ENCODE measurements at places on chromosomes 11 and 22. TPM values are rescaled to one million over a fixed set of nuclear protein-coding genes. Genes with fewer than 3 reads are reported as not detected.

The TIRAP gene
- 3.3 TPM for total RNA-seq

The LYVE1 gene
- total RNA-seq, result not detected

The DSCAML1 gene
- total RNA-seq, result not detected

The PLAAT3 gene
- total RNA-seq, result 27.8 TPM

The CNTN5 gene
- not detected for total RNA-seq

The TMPRSS4 gene
- total RNA-seq, result not detected

The TMEM25 gene
- total RNA-seq, result 12.3 TPM

The DDX10 gene
- total RNA-seq, result 30.3 TPM

- DNase-seq, result no peak
Measured at GRCh38 chr11:45093761-45094455, 52.5 kb upstream of the PRDM11 start.

GRCh38 chr11:69091638-69092165 lies 43.0 kb downstream of the TPCN2 start:
- no peak for DNase-seq

- no peak for DNase-seq
Measured at GRCh38 chr22:42848941-42849550, 8.0 kb downstream of the ARFGAP3 start.

DNA sequence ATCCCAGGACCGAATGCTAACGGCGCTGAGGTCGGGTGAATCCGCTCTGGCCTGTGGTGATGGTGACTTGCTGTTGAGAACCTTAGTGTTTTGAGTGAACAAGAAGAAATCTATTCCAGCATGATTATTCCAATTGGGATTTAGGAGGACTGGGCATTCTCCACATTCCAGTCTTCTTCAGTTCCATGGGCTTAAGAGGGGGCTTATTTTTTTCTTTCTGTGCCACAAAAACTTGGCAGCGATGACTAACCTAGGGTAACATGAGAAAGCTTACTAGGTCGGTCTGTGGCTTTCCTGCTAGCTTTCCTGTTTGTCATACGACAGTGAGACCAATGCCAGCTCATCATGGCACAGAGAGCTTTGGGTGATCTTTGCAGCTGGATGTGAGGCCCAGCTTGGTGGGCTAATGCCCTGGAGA lies 62.9 kb upstream of the ATXN10 start:
- DNase-seq, result peak; percentile 99

DNA sequence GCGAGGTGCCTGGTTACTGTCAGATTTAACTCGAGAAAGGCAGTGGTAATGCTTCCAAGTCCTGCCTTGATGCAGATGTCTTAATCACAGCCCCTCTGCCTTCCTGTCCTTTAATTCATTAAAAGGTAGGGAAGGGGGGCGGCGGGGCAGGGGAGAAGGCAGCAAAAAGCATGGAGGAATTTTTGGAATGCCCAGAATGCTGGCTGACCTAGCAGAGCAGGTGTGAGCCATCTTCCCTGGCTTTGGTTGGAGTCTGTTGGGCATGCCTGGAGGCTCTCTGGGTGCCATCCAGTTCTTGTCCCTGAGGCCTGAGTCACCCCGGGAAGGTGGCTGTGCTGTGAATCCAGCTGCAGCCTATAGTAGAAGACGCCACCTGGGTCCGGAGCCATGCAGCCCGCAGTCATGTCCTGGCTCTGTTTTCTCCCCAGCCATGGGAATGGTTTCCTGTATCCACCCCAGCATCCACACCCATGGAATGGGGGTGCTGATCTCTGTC lies 15.6 kb downstream of the KIAA1671 start:
- peak; percentile 54 for DNase-seq

DNA sequence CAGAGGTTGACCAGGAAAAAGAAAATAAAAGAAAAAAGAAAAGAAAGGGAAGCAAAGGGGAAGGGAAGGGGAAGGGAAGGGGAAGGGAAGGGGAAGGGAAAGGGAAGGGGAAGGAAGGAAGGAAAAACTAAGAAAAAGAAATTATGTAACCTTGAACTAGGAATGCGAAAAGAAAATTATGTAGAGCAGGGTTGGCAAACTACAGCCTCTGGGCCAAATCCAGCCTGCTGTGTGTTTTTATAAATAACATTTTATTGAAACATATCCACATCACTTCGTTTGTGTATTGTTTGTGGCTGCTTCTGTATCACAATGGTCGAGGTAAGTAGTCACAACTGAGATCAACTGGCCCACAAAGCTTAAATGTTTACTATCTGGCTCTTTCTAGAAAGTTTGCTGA lies 56.7 kb downstream of the CLPB start:
- DNase-seq, result no peak

GRCh38 chr22:19058713-19059451 lies 63.3 kb downstream of the DGCR2 start:
- no peak for DNase-seq

DNA sequence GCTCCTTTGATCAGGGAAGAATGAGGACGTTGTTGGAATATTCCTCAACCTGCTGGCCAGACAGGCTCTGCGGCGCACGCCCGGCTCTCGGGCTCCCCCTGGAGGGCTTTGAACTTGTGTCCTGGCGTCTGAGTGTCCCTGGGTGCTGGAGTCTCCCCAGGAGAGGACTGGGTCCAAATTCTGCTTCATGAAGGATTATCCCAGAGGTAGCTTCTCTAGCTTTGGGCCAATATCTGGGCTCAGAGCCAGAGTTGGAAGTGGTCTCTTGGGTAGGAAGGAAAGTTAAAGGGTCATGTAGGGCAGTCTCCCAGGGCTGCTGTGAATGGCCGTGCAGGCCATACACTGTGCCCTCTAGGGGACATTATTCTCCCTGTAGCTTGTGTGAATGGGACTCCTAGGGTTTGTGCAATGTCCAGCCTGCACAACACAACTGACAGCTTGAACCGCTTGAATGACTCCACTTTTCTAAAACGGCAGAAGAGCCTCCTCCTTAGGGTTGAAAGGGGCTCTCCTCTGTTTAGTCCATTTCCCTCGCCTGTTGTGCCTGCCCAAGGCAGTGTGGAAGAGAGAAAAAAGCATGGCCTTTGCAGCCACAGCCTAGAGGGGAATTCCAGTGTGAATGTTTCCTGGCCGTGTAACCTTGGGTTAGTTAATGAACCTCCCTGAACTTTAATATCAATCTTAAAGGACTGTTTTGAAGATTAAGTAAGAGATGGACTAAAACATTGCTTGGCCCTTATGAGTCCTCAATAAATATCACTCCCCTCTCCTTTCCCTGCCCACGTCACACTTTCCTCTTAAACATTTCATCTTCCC lies 111.2 kb upstream of the THY1 start:
- peak; percentile 63 for DNase-seq

DNA sequence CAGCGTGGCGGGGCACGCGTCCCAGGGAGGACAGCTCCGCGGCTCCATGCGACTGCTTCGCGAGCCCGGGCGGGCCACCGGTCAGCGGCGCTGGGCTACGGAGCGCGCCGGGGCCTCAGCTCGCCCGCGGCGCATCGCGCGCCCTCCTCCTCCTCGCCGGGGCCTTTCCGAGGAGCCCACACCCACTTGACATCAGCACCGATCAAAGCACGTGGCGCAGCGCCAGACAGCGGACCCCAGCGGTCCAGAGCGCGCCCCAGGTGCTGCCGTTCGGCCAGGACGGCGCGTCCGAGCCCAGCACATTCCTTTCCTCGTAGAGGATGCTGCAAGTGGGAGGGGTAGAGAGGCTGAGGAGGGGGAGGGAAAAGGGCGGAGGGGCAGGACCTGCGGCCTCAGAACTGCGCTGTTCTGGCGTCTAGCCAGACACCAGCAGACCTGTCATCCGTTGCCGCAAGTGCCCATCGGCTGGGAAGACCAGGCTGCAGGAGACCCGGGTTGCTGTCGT lies 88.6 kb downstream of the PLEKHA7 start:
- peak; percentile 21 for DNase-seq

DNA sequence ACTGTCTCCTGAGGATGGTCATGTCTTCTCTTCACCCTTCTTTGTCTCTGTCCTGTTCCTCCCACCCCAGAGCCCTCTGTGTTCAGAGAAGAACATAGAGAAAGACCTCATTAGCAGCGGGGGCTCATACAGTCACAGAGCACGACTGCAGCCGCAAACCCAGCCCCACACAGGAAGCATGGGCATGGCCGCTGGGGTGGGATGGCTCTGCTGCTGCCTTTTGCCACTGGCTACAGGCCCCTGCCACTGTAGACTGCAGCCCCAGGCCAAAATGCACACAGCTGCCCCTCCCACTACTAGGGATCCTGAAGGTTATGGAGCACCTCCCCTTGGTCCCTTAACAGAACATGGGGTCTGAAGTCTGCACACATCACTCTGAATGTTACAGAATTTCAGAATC lies 34.9 kb upstream of the KLHL35 start:
- DNase-seq, result no peak

- no peak for DNase-seq
Measured at GRCh38 chr22:42966497-42966896, 48.5 kb downstream of the PACSIN2 start.

DNA sequence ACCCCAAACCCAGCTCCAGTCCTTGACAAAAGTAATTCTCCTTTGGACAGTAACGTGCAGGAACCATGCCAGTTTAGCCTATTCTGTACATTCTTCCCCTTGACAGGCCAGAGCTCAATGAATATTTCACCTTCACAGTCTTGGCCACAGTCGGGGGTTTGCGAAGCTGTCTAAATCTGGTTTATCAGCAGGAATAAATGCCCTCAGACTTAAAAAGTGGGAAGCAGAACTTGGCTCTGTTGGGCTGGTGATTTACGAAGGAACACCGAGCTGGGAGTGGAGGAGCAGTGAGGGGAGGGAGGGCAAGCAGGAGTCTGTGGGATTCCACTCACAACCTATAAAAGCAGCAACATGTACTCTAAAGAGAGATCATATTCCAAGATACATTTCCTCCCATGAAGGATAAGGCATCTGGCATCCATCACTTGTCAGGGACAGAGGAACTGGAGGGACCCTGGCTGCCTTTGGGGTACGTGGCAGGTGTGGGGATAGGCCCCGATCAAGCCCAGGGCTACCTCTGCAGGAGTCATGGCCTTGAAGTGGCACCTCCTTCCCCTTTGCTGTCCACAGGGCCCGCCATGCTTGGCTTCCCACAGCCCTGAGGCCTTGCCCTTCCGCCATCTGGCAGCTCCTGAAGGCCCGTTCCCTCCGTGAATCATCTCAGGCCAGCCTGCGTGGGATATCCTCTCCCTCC lies 154.3 kb downstream of the ADAMTS15 start:
- no peak for DNase-seq

DNA sequence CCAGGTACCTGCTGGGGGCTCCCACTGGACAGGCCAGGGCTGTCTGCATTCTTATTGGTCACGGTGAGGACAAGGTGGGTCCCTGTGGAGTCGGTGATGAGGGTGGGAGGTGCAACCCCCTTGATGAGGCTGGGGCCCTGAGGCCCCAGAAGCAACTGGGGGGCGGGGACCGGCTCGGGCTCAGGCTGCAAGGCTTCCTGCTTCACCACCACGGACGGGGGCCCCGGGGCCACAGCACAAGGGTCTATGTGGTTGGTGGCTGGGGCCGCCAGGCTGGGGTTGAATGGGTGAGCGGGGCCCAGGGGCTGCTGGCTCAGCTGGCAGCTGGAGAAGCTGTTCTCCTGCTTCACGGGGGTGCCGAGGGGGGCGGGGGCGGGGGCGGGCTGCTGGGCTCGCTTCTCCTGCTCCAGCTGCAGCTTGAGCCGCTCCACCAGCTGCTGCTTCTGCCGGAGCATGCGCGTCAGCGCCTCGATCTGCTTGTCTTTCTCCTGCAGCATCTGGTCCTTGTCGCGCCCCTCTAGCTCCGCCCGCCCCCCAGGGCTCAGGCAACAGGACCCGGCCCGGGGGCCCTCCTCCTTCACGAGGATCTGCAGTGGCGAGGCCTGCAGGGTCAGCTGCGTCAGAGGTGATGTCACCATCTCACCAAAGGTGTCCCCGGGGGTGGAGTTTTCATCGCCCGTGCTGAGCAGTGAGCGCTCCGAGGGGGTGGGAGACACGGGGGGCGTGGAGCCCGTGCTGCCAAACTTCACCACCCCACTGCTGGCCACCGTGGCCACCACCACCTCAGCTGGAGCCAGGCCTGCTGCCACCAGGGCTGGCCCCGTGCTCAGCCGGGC lies 48.2 kb downstream of the SGSM3 start:
- DNase-seq, result no peak

GRCh38 chr11:71447791-71448256 lies 369 bp downstream of the DHCR7 start:
- DNase-seq, result no peak

GRCh38 chr11:68950270-68950669 lies 30.5 kb downstream of the MRGPRD start:
- DNase-seq, result peak; percentile 15

GRCh38 chr11:117565709-117566108 lies 231.3 kb downstream of the DSCAML1 start:
- no peak for DNase-seq

GRCh38 chr11:116061322-116061721 lies 557.1 kb upstream of the CADM1 start:
- DNase-seq, result no peak

- no peak for DNase-seq
Measured at GRCh38 chr22:39349506-39349966, 255 bp upstream of the SYNGR1 start.

DNA sequence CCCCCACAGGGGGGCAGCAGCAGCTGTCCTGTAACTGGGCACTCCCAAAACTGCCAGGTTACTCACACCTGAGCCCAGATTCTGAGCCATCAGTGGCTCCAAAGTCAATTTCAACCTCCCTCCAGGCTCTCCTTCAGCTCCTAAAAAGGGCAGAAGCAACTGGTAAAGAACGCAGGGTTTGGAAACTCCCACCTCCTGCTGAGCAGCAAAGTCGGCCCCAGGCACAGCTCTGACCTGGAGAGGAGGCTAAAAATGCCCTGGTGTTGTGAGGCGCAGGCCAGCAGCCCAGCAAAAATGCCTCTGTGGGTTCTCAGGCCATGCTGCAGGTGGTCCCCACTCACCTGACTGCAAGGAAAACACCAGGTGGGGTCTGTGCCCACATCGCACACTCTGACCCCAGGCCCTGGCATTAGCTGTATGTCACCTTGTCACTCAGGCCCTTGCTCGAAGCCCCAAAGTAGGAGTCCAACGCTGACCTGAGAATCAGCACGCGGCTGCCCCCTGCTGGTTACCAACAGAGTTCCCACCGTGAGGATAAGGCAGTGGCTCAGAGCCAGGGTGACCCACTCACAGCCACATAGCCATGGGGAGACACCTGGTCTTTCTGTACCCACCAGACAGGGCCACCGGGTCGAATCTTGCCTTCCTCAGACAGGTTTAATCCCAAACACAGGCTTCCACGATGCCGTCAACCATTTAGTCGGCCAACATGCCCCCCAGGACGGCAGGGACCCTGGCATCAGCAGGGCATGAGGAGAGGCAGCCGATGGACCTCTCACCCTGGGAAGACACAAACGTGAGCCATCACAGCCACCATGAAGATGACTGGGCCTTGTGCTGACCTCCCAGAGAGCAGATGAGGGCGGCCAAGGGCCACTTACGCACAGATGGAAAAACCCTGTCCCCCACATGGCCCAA lies 11.1 kb downstream of the POLR3H start:
- peak; percentile 52 for DNase-seq

Measured in HT1080 (cell line).